NCI-H2107 (cell line): ENCODE measurements at places on chromosomes 3 and 15.
A peak's percentile ranks its signal among the peaks of the same experiment; 100 is the strongest.

GRCh38 chr3:63467392-63467791, 185.1 kb upstream of the SNTN start:
- no peak for DNase-seq

DNA sequence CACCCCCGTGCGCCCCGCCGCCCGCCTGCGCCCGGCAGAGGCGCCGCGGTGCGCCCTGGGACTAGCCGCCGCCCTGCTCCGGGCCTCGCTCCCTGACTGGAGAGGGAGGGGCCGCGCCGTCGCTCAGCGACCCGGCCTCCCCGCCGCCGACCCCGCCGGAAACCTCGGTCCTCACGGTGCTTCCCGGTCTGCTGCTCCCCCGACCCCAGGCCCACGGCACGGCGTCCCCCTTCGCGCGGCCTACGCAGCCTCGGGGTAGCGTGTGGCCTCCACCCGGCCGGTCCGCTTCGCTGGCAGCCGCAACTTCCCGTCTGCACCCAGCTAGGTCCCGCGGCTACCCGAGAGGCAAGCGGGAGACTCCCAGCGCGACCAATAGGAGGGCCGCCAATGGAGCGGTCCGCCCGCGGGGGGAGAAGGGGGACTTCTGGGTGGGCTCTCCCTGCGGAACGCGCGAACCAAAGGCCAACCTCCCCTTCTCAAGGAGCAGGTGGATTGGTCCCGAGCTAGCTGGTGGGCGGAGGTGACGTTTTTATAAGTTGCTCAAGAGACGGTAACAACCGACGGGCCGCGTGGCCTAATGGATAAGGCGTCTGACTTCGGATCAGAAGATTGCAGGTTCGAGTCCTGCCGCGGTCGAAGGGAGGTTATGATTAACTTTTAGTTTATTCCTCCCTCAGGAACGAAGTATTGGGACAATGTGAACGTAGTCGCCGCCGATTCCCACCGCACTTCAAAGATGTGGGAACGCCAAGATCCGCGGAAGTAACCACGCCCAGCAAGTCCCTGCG, at the start of gene POLG:
Gene POLG (minus strand): TSS at position 315 of the 788 bp plus-strand sequence. CDS start 1,070 bp downstream, outside the sequence.
- peak; percentile 74 for DNase-seq

DNA sequence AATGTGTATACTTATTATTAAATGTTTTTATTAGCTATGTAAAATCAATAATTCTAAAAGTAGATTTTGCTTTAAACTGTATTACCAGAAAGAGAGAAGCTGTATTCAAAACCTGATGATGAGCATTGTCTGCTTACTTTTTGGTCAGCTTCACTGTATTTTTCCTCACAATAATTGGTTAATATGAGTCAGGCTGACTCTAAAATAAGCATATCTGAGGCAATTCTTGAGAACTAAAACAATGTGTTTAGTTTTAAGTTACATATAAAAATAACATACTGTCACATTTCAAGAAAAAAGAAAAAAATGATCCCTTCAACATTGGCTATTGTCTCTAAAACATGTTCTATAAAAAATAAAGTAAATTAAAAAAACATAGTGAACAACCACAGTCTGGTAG, 66.1 kb downstream of the EPHA3 start:
- DNase-seq = no peak

DNA sequence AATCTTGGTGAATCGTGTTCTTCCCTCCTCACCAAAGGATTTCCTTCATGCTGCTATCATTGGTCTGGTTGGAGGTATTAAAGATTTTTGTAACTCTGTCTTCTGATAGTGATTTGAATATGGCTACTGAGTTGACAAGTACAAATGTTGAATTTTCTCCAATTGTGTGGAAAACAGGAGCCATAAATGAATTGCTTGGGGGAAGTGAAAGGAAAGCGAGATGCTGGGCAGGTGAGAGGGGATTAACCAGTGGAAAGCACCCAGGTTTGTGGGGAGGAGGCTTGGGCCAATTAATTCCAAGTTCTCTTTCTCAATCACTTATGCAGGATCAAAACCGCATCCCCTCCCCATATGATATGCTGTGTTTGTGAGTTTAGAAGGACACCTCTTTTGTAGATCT, 372.5 kb downstream of the IL20RB start:
- no peak for DNase-seq

- no peak for DNase-seq
Measured at GRCh38 chr3:31161889-31162288, 267.4 kb upstream of the GADL1 start.

- DNase-seq = no peak
Measured at GRCh38 chr3:38567498-38567897, 71.4 kb downstream of the EXOG start.

GRCh38 chr15:35374661-35375060, 171.3 kb downstream of the DPH6 start:
- no peak for DNase-seq

DNA sequence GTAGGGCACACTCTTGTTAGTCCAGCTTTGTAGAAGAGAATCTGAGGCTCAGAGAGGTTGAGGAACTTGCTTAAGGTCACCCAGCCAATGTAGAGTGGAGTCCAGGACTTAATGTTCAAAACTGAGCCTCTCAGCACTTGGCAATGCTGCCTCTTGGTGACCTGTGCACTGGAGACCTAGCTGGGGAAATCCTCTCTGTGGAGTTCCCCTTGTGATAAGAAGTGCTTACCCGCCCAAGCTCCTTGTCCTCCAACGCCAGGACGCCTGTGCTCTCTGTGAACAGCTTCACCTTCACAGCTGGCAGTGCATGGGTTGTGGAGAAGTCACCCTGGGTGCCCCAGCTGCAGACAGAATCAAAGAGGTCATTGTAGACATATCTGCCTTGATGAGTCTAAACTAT, 219.1 kb upstream of the FEZF2 start:
- DNase-seq = no peak

- DNase-seq = no peak
Measured at GRCh38 chr15:86382341-86382740, 302.7 kb downstream of the AGBL1 start.

DNA sequence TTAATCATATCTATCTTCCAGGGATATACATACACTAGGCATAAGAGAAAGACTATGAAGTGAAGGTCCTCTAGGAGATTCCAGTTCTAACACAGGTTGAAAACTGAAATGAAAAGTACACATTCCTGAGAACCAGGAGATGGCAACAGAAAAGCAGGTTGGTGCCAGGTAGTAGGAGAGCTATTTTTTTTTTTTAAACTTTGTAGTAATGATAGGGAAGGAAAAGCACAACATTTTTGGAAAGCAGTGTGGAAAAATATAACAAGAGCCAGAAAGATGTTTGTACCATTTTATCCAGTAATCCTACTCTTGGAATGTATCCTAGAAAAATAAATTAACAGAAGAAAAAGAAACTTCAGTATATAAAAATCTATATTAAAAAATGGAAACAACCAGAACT, 189.9 kb downstream of the DTWD1 start:
- DNase-seq = no peak

DNA sequence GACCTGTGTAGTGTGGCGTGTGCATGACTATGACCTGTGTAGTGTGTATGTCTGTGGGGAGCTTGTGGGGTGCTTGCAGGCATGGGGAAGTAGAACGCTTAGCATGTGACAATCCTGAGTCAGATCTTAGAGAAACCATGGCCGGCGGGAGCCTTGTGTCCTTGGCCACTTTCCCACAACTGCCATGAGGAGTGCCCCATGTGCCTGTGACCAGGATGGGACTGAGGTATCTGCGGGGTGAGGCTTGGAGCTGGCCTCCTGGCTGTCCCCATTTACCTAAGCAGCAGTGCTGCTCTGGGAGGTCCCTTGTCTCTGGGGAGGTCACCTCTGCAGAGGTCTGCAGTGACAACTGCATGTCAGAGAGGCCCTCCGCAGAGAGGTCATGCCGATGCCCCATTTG, 23.6 kb downstream of the TRPM1 start:
- no peak for DNase-seq

DNA sequence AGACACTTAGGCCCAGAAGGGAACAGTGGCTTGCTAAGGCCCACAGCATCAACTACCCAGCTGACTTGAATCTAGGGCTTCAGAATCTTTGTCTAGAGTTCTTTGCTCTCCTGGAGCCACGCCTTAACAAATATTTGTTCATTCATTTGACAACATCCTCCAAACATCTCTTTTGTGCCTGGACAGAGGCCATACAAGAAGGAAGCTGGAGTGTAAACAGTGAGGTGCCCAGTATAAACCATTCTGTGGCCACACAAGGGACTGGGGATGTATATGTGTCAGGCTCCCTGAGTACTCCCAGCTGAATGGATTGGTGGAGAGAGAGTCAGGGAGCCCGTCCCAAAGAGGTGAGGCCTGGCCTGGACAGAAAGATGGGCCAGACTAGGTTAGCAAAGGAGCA, 3.4 kb downstream of the CIB2 start:
- DNase-seq = no peak
